RPMI8226 (cell line): ENCODE measurements at places on chromosomes 1 and 21.

GRCh38 chr1:97331165-97331564 lies 589.7 kb downstream of the DPYD start:
- DNase-seq: no peak

DNA sequence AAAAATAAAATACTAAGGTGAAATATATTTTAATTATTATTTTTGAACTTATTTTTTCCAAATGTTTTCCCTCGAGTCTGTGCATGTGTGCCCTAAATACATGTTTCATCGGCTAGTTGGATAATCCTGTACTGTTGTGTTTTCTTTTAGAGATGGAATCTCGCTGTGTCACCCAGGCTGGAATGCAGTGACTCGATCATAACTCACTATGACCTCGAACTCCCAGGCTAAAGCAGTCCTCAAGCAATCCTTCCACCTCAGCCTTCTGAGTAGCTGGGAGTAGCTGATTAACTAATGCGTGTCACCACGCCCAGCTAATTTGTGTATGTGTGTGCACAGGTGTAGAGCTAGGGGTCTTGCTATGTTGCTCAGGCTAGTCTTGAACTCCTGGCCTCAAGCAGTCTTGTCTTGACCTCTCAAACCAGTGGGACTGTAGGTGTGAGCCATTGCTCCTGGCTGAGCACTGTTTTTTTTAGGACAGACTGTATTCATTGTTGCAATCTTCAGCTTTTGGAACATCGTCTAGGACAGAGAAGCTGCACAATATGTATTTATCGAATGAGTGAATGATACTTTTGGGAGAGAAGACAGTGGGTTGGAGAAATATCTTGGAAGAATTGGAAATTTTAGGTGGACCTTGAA lies 4.8 kb upstream of the TMCO1 start:
- no peak for DNase-seq

- no peak for DNase-seq
These were observed 147.3 kb upstream of the CD34 start for GRCh38 chr1:208058267-208058666.

DNA sequence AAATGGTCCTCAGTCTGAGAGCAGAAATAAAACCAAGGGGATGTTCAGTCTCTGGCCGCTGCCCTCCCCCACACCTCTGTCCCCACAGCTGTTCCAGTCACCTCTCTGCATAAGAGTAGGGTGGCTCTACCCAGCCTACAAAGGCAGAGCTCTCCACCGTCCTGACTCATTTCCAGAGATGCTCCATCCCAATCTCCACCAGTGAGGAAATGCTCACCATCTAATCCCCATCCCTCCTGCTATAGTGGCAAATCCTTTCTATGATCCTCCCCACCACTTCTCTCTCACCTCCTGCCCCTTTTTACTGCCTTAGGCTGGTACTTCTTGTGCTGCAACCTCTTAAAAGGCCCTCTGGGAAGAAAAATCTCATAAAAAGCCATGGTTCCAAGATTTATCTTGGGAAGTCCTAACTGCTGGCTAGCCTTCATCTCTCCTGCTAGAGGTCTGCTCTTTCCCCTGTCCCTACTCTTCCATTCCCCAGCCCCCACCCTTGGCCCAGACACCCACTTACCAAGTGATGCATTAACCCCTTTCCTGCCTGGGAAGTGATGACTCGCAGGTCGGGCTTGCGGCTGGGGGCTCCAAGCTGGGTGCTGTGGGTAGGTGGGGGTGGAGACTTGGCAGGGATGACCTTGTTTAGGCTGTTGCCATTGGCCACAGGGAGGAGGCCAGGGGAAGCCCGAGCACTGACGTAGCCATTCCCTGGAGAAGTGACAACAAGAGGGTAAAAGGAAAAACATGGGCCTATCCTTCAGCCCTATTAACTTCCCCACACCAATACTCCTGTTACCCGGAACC lies 23.9 kb downstream of the MEF2D start:
- no peak for DNase-seq

GRCh38 chr1:85576266-85576641 lies 4.3 kb upstream of the CCN1 start:
- DNase-seq: no peak
